Gastroesophageal sphincter (tissue), 4 donors: ENCODE measurements at places on chromosomes 12 and 14. TPM values are rescaled to one million over a fixed set of nuclear protein-coding genes. Genes with fewer than 3 reads are reported as not detected.

DNA sequence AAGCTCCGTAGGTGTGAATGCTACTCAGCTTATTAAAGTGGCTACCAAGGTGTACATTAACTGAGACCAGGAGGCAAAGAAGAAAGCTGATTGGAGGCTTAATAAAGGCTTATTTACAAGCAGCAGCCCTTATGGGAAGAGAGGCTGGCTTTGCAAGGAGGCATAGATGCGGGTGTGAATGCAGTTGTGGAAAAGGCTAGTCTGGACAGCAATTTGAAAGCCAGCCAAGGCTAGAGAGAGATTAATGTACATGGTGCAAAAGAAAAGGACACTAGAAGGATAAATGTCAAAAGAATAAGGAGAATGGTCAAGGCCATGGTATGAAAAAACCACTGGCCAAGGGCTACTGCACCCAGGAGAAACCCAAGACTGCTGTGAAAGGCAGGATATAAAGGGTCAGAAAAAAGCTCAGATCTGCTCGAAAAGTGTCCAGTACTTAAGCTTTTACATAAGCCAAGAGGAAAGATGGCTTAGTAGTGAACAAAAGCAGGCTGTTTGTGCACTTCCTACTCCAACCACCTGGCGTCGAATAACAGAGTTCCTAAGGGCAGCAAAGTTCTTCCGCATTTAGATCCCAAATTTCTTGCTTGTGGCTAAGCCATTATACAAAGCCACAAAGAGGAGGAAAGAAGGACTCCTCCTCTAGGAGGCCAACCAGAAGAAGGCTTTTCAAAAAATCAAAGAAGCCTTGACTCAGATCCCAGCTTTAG, 24.0 kb downstream of the KLRK1 start:
- ATAC-seq, result no peak

DNA sequence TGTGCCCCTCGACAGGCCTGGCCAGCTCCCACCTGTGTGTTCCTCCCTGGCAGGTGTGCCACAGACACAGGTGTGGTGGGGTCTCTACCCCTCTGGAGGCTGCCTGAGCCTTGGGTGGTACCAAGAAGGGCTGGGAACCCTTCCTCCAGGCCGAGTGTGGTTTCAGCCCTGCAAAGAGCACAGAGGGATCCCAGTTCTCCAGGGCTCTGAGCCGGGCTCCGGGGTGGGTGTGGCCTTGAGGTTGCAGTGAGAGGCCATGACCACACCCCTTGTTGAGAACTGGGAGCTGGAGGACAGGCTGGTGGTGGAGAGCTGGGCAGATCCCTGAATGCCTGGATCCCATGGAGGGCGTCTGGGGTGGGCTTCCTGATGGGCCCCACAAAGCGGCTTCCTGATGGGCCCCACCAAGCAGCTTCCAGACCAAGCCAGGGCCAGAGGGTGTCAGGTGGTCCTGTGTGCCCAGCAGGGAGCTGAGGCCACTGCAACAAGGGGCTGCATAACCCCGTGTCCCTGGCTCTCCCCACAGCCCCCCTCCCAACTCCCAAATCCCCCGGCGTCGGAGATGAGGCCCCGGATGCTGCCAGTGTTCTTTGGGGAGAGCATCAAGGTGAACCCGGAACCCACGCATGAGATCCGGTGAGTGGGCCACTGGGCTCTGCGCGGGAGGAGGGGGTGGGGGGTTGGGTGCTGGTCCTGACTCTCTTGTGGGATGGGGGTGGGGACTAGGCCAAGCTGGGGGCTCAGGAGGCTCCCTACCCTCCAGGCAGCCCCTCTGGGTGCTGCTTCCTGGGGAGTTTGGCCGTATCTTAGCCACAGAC, 16.6 kb downstream of the RFLNA start:
- ATAC-seq, result no peak

- no peak for ATAC-seq
These were observed 29.0 kb downstream of the SLC2A3 start for GRCh38 chr12:7907009-7907408.

DNA sequence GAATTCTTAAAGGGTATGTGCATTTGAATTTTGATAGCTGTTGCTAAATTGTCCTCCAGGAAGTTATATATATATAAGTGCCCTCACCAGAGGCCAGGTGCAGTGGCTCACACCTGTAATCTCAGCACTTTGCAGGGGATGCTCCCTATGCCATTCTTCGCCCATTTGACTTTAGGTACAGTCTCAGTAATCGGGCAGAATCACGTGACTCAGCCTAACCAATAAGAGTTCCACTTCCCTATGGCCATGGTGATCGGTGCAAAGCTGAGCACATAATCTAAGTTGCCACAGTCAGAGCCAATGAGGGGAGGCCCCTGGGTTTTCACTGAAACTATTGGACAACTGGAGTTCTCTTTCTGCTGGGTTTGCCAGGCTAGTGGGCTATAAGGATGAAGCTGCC, 274.6 kb upstream of the TBX3 start:
- ATAC-seq, result no peak

GRCh38 chr14:64806202-64806861, 73.4 kb downstream of the SPTB start:
- peak; percentile 80 for ATAC-seq

GRCh38 chr14:60097974-60098373, 6.3 kb downstream of the PCNX4 start:
- no peak for ATAC-seq

The ISM2 gene
- total RNA-seq, result not detected

The GPRC5D gene
- total RNA-seq, result not detected

The ADGRD1 gene
- total RNA-seq, result 19.1 TPM
